ENCODE measurements at places on chromosomes 6 and 20.
A peak's percentile ranks its signal among the peaks of the same experiment; 100 is the strongest.

GRCh38 chr6:113881478-113881980, 24.4 kb downstream of the MARCKS start:
- no peak for DNase-seq
- no peaks in the 10 kb centered on the region for H3K36me3 ChIP-seq
- no peaks in the 10 kb centered on the region for H3K4me1 ChIP-seq
- no peaks in the 10 kb centered on the region for H3K27me3 ChIP-seq
- no peak overlapping the region for H3K4me3 ChIP-seq
- H3K27ac ChIP-seq, result no peak overlapping the region

DNA sequence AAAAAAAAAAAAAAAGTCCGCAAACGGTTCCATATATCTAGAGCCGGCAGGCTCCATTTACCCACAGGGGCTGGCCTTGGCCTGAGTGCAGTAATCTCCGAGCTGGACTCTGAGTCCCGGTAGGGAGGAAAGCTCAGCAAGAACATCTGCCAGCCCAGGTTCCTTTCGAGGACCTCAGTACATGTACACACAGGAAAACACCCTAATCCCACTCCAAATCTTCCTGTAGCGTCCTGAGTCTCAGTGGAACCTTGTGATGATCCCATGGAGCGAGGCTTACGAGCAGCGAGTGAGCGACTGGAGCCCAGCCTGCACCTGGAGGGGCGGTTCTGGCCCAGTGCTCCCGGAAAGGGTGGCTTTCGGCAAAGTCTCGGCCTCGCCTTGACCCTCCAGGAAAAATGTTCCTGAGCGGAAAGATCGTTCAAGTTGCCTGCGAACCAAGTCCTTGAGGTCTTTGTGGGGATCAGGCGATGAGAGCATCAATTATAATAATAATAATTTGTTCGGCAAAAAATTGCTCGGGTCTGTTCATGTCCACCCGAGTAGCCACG, 32.1 kb downstream of the PRSS16 start:
- H3K4me3 ChIP-seq, result no peak overlapping the region
- no peak overlapping the region for H3K27ac ChIP-seq
- H3K4me1 ChIP-seq, result no peaks in the 10 kb centered on the region
- no peaks in the 10 kb centered on the region for H3K36me3 ChIP-seq
- peaks cover 95% of the 10 kb centered on the region for H3K27me3 ChIP-seq

- H3K27me3 ChIP-seq, result no peaks in the 10 kb centered on the region
- H3K27ac ChIP-seq, result no peak overlapping the region
- no peak overlapping the region for H3K4me3 ChIP-seq
Measured at GRCh38 chr20:25018841-25019240, 26.3 kb upstream of the APMAP start.

GRCh38 chr20:56733967-56734366, 104.9 kb downstream of the TFAP2C start:
- H3K4me1 ChIP-seq, result no peaks in the 10 kb centered on the region
- H3K36me3 ChIP-seq, result no peaks in the 10 kb centered on the region
- H3K4me3 ChIP-seq, result no peak overlapping the region
- peaks cover 8% of the 10 kb centered on the region for H3K27me3 ChIP-seq

- no peak for DNase-seq
- H3K4me1 ChIP-seq, result no peaks in the 10 kb centered on the region
- H3K27me3 ChIP-seq, result no peaks in the 10 kb centered on the region
- no peaks in the 10 kb centered on the region for H3K36me3 ChIP-seq
Measured at GRCh38 chr6:169930799-169931198, 179.4 kb downstream of the ERMARD start.

DNA sequence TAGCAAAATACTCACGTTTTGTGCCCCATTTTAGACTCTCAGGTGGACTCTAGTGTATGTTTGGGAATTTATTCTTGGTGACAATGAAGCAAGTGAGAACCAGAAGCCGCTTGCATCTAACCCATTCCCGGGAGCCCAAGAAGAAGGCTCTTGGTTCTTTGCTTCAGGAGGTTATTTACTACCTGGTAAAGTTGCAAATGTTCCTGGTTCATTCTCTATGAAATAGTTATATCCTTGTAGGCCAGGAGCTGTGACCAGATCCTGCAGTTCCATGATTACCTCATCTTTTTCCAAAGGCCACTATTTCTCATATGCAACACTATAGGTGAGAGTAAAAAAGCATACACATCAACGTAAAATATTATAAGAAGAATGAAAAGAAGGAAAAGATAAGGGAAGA, 60.9 kb upstream of the FABP7 start:
- H3K27ac ChIP-seq, result no peak overlapping the region
- no peaks in the 10 kb centered on the region for H3K27me3 ChIP-seq
- no peak for DNase-seq

- no peaks in the 10 kb centered on the region for H3K4me1 ChIP-seq
- H3K27ac ChIP-seq, result no peak overlapping the region
- H3K4me3 ChIP-seq, result no peak overlapping the region
- no peaks in the 10 kb centered on the region for H3K36me3 ChIP-seq
Measured at GRCh38 chr6:144931172-144932035, 646.3 kb downstream of the UTRN start.

- H3K4me3 ChIP-seq, result no peak overlapping the region
- H3K27me3 ChIP-seq, result no peaks in the 10 kb centered on the region
- H3K27ac ChIP-seq, result no peak overlapping the region
- H3K36me3 ChIP-seq, result no peaks in the 10 kb centered on the region
- H3K4me1 ChIP-seq, result peaks cover 3% of the 10 kb centered on the region
- no peak for DNase-seq
Measured at GRCh38 chr6:37630281-37630799, 67.3 kb downstream of the MDGA1 start.

DNA sequence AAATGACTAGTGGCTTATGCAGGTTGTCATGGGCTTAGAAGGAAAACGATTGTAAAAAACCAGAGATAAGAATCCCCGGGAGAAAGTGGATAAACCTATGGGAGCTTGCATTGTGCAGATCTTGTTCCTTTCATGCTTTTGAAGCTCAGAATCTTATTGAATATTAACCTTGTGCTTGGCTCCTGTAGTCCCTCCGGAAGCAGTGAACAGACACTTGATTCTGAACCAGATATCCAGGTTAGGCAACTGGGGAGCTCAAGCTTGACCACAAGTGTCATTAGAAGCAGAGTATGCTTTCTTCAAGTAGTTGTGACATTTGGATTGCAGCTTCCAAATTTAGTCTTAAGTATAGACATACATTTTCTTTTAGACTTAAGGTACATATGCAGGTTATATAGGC, 212.6 kb upstream of the MOCS1 start:
- H3K27me3 ChIP-seq, result no peaks in the 10 kb centered on the region
- H3K4me3 ChIP-seq, result no peak overlapping the region
- H3K4me1 ChIP-seq, result no peaks in the 10 kb centered on the region
- no peak for DNase-seq

DNA sequence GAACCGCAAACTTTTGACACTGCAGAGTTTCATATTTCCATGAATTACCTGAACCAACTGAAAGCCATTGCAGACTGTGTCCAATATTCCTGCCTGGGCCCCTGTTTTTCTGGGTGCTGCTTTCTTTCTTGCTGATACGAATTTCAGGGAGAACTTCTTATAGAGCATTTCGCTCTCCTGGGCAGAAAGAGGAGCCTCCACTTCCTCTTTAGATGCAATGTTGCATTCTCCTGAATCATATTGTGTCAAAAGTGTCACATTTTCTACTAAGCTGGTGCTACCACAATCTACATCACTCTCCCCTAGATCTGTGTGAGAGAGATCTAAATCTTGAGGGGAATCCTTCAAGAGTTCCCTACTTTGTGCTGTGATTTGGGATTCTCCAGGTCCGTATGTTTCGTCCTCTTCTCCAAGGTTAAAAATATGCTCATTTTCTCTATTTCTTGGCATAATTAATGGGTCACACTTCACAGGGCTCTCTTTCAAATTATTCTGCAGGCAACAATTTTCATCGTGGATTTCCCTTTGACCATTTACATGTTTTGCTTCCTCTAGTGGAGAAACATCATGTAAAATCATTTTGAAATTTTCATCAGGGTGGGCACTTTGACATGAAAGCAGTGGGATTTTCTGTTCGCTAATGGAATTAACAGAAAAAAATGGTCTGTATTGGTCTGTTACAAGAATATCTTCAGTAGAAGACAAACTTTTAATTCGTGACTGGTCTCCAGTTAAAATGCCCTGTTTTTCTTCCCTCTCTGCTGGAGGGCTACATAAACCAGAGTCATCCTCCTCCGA, 102.3 kb downstream of the DST start:
- H3K36me3 ChIP-seq, result no peaks in the 10 kb centered on the region
- H3K4me3 ChIP-seq, result peak overlapping the region; percentile 65
- peaks cover 9% of the 10 kb centered on the region for H3K4me1 ChIP-seq
- no peaks in the 10 kb centered on the region for H3K27me3 ChIP-seq

- no peaks in the 10 kb centered on the region for H3K36me3 ChIP-seq
- no peak overlapping the region for H3K27ac ChIP-seq
- H3K4me1 ChIP-seq, result no peaks in the 10 kb centered on the region
- DNase-seq, result no peak
Measured at GRCh38 chr20:62587757-62588402, 54.4 kb upstream of the SLCO4A1 start.

DNA sequence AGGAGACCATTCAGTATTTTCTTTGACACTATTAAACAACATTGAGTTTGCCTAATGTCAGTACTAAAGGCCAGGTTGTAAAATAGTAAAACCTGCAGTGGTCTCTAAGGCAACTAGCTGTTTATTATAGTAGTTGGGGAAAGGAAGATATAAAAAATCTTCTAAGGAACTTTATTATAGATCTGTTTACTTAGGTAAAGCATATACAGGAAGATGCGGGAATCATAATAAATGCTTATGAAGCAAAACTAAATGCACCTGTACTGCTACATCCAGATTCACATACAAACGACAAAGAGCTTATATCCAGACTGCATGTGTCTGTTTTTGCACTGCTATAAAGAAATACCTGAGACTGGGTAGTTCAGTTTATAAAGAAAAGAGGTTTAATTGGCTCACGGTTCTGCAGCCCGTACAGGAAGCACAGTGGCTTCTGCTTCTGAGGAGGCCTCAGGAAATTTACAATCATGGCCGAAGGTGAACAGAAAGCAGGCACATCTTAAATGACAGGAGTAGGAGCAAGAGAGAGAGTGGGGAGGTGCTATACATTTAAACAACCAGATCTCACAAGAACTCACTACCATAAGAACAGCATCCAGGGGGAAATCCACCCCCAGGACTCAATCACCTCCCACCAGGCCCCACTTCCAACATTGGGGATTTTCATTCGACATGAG, 8.7 kb upstream of the TRIM39 start:
- H3K27ac ChIP-seq, result no peak overlapping the region
- no peaks in the 10 kb centered on the region for H3K4me1 ChIP-seq
- DNase-seq, result no peak
- H3K36me3 ChIP-seq, result no peaks in the 10 kb centered on the region
- H3K4me3 ChIP-seq, result no peak overlapping the region
- no peaks in the 10 kb centered on the region for H3K27me3 ChIP-seq

- H3K27ac ChIP-seq, result no peak overlapping the region
- no peaks in the 10 kb centered on the region for H3K4me1 ChIP-seq
- no peak overlapping the region for H3K4me3 ChIP-seq
Measured at GRCh38 chr6:167553736-167554119, 228.8 kb downstream of the TTLL2 start.

DNA sequence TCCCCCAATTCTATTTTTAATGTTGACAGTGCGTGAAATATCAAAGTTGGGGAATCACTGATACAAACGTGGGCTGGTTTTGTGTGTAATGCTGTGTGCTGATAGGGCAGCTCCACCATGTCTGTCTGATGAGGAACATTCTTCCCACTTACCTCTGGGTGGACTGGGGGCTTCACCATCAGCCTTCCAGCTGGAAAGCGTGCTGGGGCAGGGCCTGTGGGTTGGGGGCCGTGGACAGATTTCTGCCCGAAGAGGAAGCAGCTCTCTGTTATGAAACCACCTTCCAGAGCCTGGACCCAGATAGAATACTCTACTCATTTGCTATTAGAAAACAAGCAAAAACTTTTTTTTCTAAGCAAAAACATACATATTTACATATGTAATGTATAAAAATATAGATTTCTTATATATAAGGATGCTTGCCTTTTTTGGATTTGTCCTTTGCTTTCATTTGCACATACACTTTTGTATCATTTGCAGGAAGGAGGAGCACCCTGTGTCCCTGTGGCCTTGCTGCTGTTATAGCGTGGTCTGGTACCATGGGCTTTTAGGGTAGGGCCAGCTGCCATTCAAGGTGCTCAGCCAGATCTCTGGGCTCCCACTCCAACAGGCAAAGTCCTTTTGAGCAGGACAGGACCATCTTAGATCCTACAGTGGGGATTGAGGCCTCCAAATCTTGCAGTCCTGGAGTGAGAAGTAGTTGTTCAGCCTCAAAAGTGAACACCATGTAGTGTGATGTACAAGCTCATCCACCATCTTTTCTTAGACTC, 48.1 kb downstream of the DUSP22 start:
- H3K27me3 ChIP-seq, result no peaks in the 10 kb centered on the region
- H3K4me1 ChIP-seq, result peaks cover 40% of the 10 kb centered on the region

GRCh38 chr6:129695373-129696027, 14.5 kb downstream of the ARHGAP18 start:
- no peak overlapping the region for H3K4me3 ChIP-seq
- H3K27me3 ChIP-seq, result no peaks in the 10 kb centered on the region
- H3K27ac ChIP-seq, result no peak overlapping the region
- H3K36me3 ChIP-seq, result no peaks in the 10 kb centered on the region
- DNase-seq, result no peak

- no peak overlapping the region for H3K27ac ChIP-seq
- H3K4me1 ChIP-seq, result no peaks in the 10 kb centered on the region
- H3K4me3 ChIP-seq, result no peak overlapping the region
- H3K36me3 ChIP-seq, result no peaks in the 10 kb centered on the region
Measured at GRCh38 chr20:56945057-56945456, 316.0 kb downstream of the TFAP2C start.

GRCh38 chr6:158571826-158572652, 12.1 kb downstream of the TMEM181 start:
- H3K27ac ChIP-seq, result no peak overlapping the region
- no peaks in the 10 kb centered on the region for H3K4me1 ChIP-seq

- no peaks in the 10 kb centered on the region for H3K27me3 ChIP-seq
- no peaks in the 10 kb centered on the region for H3K4me1 ChIP-seq
- H3K27ac ChIP-seq, result no peak overlapping the region
- peaks cover 3% of the 10 kb centered on the region for H3K36me3 ChIP-seq
- no peak overlapping the region for H3K4me3 ChIP-seq
- no peak for DNase-seq
Measured at GRCh38 chr6:156839129-156839528, 62.0 kb downstream of the ARID1B start.

DNA sequence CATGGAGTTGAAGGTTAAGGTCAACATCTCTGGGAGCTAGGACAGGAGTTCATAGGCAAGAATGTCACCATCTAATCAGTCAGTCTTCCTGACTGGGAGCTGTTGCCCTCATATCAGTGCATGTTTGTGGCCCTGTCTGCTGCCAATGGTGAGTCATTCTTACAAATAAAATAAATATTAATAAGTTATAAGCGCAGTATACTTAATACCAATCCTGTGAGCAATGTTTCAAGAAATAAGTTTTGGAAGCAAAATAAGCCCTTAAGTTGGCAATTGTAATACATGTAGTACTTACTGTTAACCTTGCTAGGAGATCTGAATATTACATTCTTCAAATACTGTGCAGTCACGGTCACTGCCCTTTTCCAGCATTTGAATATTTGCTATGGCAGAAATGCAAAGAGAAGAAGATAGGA, 20.2 kb upstream of the MDGA1 start:
- no peaks in the 10 kb centered on the region for H3K36me3 ChIP-seq
- DNase-seq, result no peak
- no peak overlapping the region for H3K27ac ChIP-seq
- no peak overlapping the region for H3K4me3 ChIP-seq

All from tibial nerve (tissue), 4 donors.